ENCODE measurements at places on chromosomes 13 and 19.
A peak's percentile ranks its signal among the peaks of the same experiment; 100 is the strongest.

GRCh38 chr19:29678484-29679106 lies 13.3 kb downstream of the PLEKHF1 start:
- no peak for DNase-seq

DNA sequence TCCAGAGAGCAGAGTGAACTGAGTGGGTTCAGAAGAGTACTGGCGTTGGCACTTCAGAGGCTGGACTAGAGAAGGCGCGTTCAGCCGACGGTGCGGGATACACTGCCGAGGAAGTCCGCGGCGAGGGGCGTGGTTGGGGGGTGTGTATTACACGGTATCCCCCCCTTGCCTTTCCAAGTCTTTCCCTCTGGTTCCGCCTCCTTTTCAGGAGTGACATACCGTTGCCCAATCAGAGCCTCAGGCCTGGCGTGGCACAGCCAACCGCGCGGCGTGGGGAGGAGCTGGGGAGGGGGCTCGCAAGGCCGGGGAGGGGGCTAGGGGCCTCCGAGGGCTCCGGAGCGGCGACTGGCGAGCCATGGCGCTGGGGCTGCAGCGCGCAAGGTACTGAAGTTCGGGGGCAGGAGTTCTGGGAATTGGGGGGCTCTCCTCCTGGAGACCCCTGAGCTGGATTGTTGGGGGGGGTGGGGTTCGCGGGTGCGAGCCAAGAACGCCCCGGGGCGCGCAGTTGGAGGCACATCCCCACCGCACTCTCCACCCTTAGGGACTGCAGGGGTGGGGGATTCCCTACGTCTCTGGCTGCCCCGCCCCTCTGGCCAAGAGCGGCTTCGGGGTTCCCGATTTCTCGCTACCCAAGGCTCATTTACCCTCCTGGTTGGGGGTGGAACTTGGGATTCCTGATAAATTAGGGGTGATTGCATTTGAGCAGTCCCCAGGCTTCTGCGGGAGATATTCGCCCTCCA lies at the start of gene HIF3A:
HIF3A (plus strand) TSS at position 321 of the 740 bp plus-strand sequence; CDS start at position 356, 35 bp downstream.
- DNase-seq, result no peak

DNA sequence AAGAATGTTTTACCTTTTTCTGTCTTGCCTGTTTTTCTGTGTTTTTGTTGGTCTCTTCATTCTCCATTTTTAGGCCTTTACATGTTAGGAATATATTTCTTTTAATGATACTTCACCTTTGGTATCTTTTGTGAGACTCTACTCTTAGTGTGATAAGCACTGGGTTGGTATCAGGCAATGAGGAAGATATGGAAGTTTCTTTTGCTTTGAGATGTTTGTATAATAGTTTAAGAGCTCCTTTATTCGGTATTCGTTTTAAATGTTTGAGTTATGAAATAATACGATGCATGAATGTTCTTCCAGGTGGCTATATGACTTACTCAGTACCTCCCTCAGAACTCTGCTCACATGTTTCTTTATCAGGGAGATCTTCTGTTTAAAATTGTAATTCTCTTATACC lies 144.8 kb downstream of the PDS5B start:
- no peak for DNase-seq

- DNase-seq, result no peak
Measured at GRCh38 chr13:49622174-49622946, 5.9 kb upstream of the ARL11 start.

GRCh38 chr19:41993612-41994483 lies at the start of gene ATP1A3:
ATP1A3 (minus strand) TSS chr19:41994230; CDS start chr19:41994076, 154 bp downstream.
- peak; percentile 57 for DNase-seq

- DNase-seq, result no peak
Measured at GRCh38 chr19:54281007-54281728, at the start of gene LILRB2. LILRB2 (minus strand) TSS chr19:54281110; CDS start chr19:54280496, 614 bp downstream.

DNA sequence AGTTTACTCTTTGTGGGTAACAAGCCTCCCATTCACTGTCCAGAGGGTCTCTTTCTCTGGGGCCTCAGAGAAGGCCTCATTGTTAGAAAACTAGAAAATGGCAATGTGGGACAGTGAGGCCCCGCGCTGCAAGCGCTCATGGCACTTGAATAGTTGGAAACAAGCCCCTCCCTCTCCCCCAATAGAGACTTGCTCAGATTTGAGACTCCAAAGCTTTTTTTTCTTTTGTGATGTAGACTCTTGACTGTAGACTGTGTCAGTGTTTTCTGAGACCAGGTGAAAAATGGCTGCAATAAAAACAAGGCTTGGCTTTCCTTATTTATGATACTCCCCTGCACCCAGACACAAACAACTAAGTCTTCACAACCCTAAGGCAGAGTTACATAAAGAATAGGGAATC lies 38.7 kb upstream of the UBL3 start:
- no peak for DNase-seq

DNA sequence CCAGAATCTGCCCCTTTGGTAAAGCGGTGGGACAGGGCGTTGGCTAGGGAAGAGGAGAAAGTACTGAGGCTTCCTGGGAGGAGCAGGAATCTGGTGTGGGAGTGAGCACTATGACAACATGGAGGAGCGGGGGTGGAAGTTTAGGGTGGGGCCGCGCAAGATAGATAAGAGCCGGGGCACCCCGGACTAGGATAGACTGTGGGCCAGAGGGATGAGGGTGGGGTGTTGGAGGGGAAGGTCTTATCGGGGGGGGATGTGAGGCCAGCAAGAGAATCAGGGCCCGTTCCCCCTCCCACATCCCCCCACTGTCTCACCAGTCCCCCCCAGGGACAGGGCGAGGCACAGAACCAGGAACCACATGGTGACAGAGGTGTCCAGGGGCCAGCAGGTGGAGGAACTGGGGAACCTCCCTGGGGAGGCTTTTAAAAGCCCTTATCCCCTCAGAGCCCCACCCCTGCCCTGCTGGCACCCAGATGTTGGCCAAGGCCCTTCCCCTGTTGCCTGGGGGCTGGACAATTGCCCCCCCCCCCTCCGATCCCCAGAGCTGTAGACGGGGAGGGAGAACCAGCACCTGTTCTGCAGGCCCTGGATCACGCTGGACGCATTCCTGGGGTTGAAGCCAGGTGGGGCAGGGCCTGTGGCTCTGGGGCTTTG lies at the start of gene KLK1:
KLK1 (minus strand) TSS at position 399 of the 654 bp plus-strand sequence; CDS start at position 360, 39 bp downstream.
- no peak for DNase-seq

DNA sequence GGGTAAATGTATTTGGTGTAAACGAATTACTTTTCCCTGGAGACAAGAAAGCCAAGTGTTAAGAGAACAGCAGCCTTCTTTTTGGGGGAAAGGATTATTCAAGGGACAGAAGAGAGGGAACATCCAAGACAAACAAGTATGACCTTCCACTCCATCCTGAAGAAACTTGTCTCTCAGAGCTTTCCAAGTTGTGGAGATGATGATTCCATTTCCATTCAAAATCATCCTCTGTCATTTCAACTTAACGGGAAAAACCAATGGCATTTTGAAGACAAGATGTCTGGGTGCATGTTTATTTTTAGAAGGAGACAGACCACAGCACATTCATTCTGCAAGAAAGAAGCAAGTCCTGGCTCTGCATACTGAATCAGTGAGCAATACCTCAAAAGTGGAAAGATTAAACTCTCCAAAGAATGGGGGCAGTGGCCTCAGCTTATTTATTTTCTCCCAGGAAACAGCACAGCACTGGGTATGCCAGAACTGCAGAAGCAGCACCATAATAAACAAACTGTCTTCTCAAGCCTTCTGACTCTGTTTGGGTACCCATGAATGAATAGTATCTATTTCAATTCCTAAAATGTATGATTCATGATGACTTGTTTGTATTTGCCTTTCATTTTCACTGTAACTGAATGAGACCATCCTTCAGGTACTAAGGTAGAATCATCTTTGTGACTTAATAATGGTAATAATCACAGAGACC lies 541.0 kb downstream of the RFC3 start:
- no peak for DNase-seq

DNA sequence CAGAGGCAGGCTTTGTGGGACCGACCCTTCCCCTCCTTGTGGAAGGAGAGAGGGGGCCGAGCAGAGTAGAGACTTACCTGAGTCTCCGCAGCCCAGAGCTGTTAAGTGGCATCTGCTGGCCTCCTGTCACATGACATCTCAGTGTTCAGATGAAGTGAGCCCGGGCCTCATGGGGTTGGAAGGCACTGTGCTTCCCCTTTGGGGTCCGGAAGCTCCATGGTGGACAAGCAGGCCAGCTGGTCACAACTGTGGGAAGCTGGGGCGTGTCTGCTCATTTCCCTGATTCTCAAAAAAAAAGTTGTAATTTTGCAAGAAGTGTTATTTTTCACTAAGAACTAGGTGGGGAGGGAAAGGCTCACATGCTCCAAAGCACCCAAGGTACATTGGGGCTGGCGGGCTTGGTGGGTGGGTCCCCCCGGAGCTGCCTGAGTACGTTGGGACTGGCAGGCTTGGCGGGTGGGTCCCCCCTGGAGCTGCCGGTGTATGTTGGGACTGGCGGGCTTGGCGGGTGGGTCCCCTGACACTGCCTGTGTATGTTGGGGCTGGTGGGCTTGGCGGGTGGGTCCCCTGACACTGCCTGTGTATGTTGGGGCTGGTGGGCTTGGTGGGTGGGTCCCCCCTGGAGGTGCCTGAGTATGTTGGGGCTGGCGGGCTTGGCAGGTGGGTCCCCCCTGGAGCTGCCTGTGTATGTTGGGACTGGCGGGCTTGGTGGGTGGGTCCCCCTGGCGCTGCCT lies 18.2 kb upstream of the DCUN1D2 start:
- DNase-seq, result no peak

DNA sequence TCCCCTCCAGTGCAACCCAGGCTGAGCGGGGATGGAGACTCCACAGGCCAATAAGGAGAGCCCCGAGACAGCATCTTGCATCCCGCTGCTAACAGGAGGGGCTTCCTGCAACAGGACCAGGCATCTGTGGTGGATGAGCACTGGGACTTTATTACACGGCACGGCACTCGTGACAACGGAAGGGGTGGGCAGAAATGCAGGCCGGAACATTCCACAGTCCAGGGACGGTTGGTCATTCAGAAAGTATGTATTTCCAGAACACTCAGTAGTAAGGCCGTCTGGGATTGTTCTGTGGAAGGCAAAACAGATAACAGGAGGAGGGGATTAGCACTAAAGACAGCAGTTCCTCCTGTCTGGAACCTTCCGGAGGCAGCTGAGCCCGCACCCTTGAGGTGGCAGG lies 3.3 kb upstream of the TM6SF2 start:
- no peak for DNase-seq

DNA sequence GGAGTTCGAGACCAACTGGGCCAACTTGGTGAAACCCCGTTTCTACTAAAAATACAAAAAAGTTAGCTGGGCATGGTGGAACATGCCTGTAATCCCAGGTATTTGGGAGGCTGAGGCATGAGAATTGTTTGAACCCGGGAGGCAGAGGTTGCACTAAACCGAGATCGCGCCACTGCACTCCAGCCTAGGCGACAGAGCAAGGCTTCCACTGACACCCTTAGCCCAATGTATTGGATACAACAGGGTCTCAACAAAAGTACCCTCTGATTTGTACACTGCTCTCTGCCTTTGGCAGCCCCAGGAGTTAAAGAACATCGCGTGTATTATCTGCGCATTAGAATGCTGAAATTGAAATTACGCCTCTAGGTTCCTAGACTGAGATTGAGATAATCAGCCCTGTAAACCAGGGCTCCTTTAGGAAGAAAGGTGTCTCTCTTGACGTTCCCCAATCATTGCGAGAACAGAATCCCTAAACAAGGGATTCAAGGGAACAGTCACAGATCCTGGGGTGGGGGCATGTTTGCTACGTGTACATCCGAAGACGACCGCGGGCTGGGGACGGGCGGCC lies 21.9 kb downstream of the IPO5 start:
- DNase-seq, result no peak

DNA sequence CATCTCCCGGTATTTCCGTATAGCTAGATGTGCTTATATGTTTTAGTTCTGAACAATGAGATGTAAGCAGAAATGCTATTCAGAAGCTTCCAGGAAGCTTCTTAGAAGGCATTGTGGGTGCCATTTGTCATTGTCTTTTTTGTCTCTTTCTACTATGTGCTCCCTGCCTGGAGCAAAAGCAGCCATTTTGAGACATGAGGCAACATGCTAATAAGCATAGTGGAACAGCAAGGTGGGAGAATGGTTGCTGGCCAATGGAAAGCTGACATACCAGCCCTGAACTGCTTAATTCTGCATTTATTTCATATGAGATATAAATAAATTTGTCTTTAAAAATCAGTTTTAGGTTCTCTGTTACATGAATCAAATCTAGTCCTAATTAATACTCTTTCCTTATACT lies 299.7 kb downstream of the LMO7 start:
- DNase-seq, result no peak

GRCh38 chr13:76632401-76633044 lies 253.7 kb downstream of the KCTD12 start:
- no peak for DNase-seq

GRCh38 chr19:27776020-27776419 lies 1436.9 kb downstream of the UQCRFS1 start:
- DNase-seq, result no peak

DNA sequence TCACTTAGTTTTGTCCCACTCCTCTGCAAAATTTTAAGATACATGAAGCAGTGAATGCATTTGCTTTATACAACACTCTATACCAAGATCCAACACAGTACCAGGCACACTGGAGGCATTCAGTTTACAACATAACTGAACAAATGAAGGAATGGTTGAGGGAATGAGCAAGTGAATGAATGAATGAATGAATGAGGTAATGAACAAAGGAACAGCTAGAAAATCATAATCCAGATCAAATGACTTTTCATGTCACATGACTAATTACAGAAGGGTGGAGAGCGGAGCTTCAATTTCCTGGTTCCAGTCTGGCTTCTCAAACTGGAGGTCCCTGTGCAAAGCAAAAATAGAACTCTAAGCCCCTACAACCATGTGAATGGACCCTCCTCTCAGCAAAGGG lies 16.7 kb downstream of the TBC1D4 start:
- no peak for DNase-seq

- DNase-seq, result no peak
Measured at GRCh38 chr19:32459204-32459865, 53.8 kb downstream of the DPY19L3 start.

DNA sequence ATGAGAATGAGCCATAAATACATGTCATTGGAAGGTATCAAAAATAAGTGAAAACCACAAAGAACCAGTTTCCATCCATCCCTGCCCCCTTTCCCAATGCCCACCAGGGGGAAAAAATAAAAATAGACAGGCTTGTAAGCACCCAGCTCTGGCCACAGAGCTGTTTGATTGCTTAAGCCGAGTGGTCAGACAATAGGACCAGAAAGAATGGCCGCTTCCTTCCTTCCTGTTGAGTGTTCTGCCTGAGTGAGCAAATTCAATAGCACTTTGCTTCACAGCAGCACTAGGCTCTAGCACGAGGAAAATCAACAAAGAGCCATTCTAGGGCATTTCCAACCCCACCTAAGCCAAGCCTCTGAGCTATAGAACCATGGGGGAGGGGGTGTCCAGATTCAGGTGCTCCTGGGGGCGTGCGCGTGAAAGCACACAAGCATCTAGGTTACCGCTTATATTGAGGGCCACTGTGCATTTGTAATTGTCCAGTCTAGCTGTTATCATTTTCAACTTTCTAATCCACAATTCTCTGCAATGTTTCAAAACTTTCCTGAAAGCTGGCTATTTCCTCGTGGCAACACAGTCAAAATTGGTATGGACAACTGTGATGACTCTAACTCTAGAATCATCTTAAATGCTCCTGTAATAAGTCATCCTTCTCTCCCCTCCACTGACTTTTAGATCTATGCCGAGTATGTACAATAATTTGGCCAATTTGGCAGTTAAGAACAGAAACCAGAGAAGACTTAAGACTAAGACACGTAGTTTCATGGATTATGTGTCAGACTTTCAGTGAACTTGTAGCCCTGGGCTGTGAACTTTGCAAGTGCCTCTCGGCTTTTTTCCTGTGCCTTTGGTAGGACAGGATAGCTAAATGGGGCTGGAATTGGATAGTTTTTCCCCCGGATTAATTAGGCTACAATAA lies 64.3 kb downstream of the SPRY2 start:
- no peak for DNase-seq

All from activated CD8-positive, alpha-beta memory T cell treated with anti-CD3 and anti-CD28 coated beads for 1 hour (primary cell).